ENCODE measurements at places on chromosomes 4 and X.

DNA sequence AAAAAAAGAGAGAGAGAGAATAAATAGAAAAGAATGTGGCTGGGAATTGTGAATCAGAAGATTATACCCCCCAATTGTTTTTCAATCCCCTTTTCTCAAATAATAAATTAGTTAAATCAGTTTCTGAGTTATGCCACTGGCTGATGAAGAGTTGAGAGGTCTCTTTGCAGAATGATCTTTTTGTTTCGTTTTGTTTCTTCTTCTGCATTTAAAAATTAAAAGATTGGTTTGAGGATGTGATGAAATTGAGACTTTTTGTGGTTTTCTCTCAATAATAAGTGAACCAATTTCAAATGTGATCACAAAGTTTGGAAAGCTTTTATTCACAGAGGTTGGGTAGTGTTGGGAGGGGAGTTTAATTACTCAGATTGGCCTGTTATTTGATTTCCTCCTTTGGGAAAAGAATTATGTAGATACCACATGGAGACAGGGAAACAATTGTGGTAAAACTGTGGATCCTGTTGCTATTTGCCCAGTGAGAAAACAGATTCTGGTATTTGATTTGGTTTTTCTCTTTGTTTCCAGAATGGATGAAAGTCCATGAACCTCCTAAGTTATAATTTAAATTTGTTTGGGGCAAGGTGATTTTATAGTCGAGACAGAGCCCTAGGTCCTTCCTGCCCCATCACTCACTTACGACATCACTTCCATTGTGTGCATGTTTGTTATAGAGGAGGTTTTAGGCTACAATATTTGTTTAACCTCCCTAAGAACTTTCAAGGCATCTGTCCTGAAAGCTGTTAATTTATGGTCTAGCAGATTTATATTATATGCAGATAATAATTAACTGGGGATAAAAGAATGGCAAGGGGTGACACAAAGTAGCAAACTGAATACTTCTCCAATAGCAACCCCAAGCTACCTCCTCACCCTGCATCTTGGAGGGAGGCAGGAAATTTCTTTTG lies 92.0 kb upstream of the BMPR1B start:
- DNase-seq, result no peak

DNA sequence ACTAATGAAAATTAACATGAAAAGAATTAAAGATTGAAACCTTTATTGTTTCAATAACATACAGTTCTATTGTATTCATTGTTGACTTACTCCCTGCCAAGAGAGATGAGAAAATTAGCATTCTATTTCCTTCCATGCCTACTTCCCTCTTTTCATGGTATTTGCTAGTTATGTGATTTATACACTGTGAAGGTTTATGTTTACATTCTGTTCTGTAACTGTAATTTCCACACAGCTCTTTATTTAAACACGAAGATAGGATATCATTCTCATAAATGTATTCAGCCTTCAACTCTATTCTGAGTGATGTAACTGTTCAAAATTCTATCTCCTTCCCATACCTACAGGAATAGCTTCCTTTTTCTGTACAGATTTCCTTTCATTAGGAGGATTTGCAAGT lies 6.6 kb downstream of the CCDC110 start:
- no peak for DNase-seq

GRCh38 chr4:86472377-86473019 lies 112.6 kb upstream of the MAPK10 start:
- no peak for DNase-seq

- DNase-seq, result no peak
Measured at GRCh38 chr4:13528821-13529127, 15.5 kb downstream of the NKX3-2 start.

DNA sequence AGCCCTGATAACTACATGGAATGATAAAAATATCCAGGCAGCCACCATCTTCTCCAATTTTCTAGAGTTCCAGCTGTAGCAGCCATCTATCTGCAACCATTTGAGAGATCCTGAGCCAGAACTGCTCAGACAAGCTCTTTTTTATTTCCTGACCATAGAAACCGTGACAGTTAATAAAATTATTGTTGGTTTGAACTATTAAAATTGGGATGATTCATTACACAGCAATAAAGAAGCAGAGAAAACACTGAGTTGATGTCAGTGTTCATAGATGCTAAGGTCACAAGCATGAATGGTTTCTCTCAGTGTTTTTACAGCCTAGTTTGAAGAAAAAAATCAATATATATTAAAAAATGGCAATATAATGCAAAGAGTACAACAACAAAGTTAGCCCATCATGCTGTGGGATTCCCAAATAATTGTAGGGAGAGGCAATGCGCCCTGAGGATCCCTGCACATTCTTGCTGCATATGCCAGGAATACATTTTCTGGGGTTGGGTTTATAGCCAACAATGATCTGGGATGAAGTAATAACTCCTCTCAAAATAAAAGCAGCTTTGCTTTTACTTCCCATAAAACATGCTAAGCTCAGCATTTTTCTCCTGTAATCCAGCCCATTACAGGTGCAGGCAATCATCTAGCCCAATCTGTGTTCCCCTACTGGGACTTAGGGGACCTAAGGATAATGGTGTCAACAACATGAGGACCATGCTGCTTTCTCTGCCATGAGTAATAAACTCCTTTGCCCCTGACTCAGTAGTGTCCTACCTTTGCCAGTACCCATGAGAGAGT lies 84.0 kb downstream of the PABPC4L start:
- DNase-seq, result no peak

- DNase-seq, result no peak
Measured at GRCh38 chr4:73856518-73856917, 3.4 kb downstream of the PF4V1 start.

DNA sequence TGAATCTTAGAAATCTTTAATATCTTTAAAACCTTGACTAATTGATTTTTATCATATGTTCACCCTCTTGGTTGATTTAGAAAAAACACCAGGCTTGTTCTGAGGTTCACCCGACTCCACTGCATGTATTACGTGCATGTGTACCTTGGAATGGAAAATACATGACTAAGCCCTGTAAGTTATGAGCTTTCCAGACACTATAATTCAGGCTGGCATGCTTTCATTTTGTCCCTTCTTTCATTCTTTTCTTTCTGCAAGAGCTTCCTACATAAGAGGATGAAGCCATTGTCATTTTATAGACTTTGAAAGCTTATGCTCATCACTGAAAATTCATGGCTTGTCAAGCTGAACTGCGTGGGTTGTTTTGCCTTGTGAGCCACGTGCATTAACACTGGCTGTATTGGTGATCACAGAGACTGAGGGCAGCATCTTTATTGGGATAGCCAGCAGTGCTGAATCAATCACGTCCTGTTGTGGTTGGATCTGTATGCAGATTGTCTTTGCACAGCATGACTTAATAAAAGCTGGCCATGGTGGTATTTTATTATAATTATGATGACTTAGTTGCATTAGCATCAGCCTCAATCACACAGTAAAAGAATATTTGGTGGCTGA lies 141.9 kb downstream of the SLIT2 start:
- DNase-seq, result no peak

DNA sequence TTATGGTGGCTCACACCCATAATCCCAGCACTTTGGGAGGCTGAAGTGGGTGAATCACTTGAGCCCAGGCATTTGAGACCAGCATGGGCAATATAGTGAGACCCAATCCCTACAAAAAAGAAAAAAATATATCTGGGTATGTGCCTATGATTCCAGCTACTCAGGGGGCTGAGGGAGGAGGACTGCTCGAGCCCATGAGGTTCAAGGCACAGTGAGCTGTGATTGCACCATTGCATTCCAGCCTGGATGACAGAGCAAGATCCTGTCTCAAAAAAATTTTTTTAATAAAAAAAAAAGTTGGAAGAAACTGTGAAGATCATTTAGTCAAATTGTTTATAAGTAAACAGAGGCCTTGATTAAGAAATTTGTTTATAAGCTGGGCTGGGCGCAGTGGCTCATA lies 39.7 kb downstream of the KLHL8 start:
- DNase-seq, result no peak

- no peak for DNase-seq
Measured at GRCh38 chrX:12890467-12890866, 16.0 kb upstream of the TLR8 start.

GRCh38 chr4:74282926-74283325 lies 25.3 kb upstream of the EPGN start:
- no peak for DNase-seq

DNA sequence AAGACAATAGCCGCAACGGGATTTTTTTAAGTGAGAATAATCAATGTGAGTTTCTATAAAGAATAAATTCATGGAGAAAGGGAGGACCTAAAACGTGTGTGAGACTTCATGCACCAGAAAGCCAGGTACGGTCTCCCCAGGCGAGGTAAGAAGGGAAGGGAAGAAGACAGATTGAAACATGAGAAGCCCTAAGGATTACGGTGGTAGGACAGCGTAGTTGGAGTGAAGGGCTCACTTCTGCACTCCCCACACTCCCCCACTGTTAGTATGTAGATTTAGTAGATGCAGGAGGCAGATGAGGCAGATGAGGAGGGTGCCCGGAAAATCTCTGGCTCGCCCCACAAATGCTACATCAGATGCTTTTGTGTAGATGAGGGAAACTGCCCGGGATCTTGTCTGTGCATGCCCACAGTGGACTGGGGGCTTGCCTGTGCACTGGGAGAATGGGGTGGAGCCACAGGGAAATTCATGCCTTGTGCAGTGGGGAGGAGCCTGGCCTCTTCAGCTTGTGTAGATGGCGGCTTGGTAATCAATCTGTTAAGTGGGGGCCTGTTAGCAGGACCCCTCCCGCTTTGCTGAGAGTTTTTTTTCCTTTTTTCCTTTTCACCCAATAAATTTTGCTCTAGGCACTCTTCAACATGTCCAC lies 1544.5 kb upstream of the TENM3 start:
- DNase-seq, result no peak

- DNase-seq, result no peak
Measured at GRCh38 chr4:166687828-166688227, 546.5 kb downstream of the SPOCK3 start.

- DNase-seq, result no peak
Measured at GRCh38 chr4:42234817-42235216, 82.4 kb upstream of the BEND4 start.

- DNase-seq, result no peak
Measured at GRCh38 chrX:63761639-63762038, 23.4 kb downstream of the ARHGEF9 start.

- no peak for DNase-seq
Measured at GRCh38 chr4:117001077-117001476, 84.3 kb downstream of the TRAM1L1 start.

GRCh38 chr4:102569200-102569599 lies 68.0 kb downstream of the NFKB1 start:
- no peak for DNase-seq

DNA sequence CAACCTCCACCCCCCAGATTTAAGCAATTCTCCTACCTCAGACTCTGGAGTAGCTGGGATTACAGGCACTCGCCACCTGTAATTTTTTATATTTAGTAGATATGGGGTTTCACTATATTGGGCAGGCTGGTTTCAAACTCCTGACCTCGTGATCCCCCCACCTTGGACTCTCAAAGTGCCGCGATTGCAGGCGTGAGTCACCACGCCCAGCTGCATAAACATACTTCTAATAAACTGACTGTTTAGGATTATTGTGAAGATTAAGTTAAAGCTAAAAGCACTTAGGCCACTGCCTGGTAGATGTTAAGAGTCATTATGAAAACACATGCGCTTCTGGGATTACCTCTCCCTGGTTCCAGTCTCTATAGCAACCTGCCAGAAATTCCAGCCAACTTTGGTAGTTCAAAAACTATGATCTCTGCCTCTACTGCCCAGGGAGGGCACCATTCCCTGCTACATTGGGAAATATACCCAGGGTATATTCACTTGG lies 30.2 kb upstream of the GRIA3 start:
- no peak for DNase-seq

GRCh38 chrX:115591856-115592842 lies 31.2 kb downstream of the PLS3 start:
- DNase-seq, result no peak

DNA sequence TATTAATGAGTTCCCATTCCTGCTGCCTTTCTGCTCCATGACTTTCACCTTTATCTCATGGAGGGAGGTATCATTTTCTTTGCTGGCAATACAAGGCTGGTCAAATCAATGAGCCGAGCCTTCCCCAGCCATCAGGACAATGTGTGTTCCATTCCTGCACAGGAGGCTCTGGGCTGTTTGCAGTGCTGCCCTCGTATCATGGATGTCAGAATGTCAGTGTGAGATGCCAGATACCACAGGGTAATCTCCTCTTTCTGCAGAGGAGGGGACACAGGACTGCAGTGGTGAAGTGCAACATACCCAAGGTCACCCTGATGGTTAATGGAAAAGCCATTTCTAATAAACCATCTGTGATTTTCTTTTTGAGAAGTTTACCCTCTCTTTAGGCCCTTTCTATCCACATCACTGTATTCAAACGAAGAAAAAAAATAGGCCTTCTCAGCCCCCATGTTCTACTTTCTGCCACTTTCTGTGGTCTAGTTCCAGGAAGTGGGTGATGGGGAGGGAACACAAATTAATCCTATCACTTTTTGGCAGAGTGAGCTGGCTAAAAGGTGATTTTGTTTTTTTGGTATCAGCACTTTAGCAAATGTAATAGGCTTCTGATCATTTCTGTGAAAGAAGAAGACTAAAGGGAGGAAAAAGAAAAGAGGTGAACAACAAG lies 490.2 kb upstream of the BOD1L1 start:
- no peak for DNase-seq

DNA sequence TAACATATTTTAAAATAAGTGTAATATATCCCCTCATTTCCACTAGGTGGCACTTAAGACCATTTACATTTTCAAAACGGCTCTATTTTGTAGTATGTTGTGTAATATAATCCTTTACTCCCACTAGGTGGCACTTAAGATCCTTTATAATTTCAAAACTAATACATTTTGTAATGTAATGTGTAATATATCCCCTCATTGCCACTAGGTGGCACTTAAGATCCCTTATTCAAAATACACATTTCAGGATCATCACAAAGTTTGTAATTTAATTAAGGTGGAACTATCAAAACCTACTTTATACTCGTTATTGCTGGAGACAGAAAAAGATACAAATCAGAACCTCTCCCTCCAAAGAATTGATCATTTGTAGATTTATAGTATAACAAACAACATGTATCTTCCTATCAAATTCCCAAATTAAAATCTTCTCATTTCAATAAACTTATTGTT lies 132.5 kb downstream of the ARHGAP6 start:
- DNase-seq, result peak; percentile 59

DNA sequence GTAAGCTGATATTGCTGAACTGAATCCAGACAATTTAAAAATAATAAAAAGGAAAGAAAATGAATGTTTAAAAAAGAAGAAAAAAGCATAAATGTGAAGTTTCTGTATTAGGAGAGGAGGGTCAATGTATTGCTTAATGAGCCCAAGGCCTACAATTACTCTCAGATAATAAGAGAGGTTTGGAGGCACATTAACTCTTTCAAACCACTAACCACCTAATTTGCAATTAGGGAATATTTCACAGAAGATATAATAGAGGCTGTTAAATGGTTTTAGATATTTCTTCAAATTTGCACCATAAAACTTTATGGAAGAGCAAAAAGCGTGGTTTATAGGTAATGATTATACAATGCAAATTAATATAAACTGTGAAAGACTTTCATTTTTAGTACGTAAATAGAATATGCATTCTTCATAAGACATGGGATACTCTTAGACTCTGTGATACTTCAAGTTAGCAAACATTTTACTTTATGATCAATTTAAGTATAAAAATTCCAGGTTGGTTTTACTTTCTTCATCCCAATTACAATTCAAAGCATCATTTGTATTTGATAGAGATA lies 364.2 kb upstream of the GALNTL6 start:
- no peak for DNase-seq

Data from NCI-H1048 (cell line).